Occipital lobe (tissue), 3 donors: ENCODE measurements at places on chromosomes 6 and 20. TPM values are rescaled to one million over a fixed set of nuclear protein-coding genes. Genes with fewer than 3 reads are reported as not detected.

The LST1 gene
- total RNA-seq = 0.94 TPM

GRCh38 chr6:56343295-56343694 lies 95.9 kb upstream of the COL21A1 start:
- no peak for DNase-seq

- DNase-seq = no peak
Observed at GRCh38 chr6:71496018-71496721, 207.6 kb downstream of the OGFRL1 start.

DNA sequence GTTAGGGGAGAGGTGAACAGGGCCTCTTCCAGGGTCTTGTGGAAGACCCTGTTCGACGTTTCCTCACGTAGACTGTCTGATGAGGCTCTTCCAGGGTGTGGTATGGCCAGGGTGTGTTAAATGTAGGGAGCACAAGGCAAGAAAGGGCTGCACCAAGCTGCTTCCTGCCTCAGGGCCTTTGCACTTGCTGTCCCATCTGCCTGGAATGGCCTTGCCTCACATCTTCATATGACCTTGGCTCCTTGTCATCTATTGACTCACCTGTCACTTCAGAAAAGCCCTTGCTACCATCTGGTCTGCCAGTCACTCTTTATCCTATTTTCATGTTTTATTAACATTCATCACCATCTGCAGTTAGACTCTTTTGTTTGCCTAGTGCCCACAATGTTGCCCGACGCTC lies 31.0 kb downstream of the E2F3 start:
- DNase-seq = no peak

- no peak for DNase-seq
Observed at GRCh38 chr20:59636766-59637370, 32.5 kb downstream of the PHACTR3 start.

DNA sequence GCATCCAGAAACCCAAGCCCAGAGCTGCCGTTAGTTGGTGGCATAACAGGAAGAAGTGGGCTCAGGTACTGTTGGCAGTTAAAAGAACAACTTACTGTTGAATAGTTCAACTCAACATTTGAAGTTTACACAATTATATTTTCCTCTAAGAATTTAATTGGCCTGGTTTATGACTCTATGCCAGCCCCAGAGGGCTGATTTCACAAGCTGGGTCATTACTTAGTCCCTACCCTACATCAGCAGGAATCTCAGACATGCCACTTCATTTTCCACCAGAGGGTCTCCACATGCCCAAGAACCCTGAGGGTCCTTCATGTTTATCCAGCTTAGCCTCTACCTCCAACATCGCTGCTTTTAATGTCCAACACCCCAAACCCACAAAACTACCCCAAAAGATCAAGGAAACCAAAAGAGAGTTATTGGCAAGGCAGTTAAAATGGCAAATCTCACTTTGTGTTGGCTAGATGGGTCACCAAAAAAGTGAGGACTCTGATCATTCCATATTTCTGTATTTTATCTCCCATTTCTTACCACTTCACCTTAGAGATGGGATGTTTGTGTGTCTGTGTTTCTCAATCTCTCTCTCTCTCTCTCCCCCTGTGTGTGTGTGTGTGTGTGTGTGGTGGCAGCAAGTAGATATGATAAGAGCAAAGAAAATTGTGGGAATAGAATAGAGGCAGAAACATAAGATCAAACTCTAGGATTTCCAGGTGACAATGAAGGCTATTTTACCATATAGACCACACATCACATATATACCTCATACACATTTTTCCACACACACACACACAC lies 112.5 kb upstream of the TBX18 start:
- no peak for DNase-seq

The HCRTR2 gene
- 14.3 TPM for total RNA-seq

GRCh38 chr6:116411284-116411623 lies 40.5 kb downstream of the DSE start:
- no peak for DNase-seq

DNA sequence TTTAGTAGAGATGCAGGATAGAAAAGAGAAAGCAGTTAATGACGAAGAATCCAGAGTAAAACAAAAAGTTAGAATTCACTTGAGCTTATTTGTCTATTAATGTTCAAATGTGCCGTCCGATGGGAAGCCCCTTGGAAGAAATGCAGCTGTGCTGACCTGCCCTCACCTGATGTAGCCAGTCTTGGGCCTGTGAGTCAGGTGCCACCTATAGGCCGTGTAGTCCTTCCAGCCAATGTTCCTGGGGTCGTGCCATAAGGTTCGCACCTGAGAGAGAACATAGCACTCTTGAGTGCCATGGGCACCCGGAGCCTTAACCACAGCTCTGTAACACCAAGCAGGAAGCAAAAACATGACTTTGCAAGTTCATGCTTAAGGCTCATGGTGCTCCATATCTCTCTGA lies 32.4 kb downstream of the THBS2 start:
- DNase-seq = no peak

The ATP9A gene
- 260 TPM for total RNA-seq

- DNase-seq = no peak
Observed at GRCh38 chr6:100202417-100203194, 208.6 kb upstream of the MCHR2 start.

DNA sequence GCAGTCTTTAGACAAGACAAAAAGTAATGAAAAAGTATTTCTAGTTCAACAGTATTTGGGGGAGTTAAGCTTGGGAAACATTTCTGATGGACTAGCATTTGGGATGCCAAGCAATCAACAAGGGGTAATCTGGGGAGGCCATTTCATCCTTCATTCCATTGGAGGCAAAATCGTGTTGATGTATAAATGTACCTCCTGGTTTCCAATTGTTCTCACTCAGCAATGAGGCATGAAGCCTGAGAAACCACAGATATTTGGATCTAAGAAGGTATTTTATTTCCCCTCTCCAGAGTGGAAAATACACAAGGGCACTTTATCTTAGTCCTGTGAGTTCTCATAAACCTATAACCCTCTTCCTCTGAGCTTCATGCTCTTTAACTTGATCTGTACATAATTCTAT lies 68.2 kb downstream of the TBX18 start:
- no peak for DNase-seq

- DNase-seq = no peak
Observed at GRCh38 chr6:9409126-9409525, 973.8 kb upstream of the SLC35B3 start.

DNA sequence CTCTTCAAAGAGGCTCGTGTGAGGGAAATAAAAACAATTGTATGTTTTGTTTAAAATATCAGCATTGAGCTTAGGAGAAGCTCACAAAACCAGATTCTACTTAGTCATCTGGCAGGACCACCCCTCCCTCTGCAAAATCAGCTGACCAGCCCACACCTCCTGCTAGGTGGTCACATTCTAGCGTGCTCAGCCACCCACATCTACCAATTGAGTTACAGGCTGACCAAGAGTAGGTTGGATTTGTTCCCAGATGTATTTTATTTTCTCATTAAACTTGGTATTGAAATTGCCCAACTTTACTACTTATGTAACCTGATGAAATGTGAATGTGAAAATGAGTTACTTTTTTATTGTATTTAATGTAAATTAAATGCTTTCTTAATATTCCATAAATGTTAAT lies 56.2 kb downstream of the SLC22A2 start:
- no peak for DNase-seq

The EYS gene
- 0.78 TPM for total RNA-seq

The DTNBP1 gene
- total RNA-seq = 5.9 TPM

- peak; percentile 95 for DNase-seq
Observed at GRCh38 chr6:42890311-42891198, 11.1 kb downstream of the RPL7L1 start.

The SNAP91 gene
- total RNA-seq = 106 TPM

DNA sequence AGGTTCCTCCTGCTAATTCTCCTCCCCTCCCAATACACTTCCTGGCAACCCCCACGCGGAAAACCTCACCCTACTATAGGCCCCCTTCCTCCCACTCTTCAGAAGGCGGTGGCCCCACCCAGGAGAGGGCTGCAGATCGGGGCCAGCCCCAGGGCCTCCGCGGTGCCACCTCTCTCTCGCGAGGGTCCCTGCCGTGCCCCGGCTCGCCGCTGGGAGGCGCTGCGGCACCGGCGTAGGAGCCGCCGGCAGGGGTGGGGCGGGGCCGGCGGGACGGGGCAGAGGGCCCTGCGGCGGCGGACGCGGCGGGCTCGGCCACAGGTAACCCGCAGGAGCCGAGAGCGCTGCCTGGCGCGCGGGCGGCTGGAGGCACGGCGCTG lies at the start of gene ANKRD6:
ANKRD6 (plus strand) TSS at position 278 of the 377 bp plus-strand sequence. CDS start 133,825 bp downstream, outside the sequence.
- peak; percentile 9 for DNase-seq

DNA sequence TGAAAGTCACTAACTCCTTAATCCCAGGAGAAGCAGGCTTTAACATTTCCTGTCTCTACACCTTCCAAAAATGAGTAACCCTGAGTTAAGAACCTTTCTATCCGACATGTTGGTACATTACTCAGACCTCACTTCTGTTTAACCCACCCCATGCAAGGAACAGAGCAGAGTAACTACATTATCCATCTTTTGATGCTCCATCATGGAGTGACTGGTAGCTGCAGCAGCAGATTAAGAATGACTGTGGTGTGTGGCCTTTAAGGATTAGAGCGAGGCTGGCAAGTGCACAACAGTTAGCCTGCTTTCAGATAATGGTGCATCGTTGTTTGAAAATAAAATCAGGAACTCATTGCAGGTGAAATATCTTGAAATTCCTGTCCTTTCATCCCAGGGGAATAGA lies 2.0 kb downstream of the TRAF3IP2 start:
- DNase-seq = no peak

The AIF1 gene
- 4.1 TPM for total RNA-seq

DNA sequence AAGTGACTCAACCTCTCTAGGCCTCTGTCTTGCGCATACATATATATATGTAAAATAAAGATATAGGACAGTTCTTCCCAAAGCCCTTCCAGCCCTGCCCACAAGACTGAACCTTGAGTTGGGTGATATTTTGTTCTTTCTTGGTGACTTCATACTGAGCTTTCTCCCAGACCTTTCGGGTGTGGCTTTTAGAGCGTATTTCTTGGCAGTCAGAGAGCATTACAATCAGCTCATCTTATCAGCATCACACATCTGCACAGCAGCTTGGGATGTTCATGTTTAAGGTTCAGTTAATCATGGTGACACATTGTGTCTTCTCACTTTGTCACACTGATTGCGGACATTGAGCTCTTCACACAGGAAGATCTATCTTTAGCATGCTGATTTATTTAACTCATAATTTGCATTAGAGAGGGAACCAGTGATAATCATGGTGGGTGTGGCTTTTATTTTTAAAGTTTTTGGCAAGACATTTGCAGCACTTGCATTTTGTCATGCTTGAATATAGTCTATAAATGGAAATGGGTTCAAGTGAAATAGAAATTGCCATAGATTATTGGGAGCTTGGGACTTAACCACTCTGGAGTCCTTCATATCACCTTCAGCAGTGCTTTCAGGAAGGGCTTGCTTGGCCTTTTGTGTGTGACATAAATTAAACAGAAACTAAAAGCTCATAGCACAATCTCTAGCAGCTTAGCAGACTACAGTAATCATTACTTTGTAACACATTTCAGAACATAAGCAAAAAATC lies 8.3 kb downstream of the KIF3B start:
- peak; percentile 8 for DNase-seq

DNA sequence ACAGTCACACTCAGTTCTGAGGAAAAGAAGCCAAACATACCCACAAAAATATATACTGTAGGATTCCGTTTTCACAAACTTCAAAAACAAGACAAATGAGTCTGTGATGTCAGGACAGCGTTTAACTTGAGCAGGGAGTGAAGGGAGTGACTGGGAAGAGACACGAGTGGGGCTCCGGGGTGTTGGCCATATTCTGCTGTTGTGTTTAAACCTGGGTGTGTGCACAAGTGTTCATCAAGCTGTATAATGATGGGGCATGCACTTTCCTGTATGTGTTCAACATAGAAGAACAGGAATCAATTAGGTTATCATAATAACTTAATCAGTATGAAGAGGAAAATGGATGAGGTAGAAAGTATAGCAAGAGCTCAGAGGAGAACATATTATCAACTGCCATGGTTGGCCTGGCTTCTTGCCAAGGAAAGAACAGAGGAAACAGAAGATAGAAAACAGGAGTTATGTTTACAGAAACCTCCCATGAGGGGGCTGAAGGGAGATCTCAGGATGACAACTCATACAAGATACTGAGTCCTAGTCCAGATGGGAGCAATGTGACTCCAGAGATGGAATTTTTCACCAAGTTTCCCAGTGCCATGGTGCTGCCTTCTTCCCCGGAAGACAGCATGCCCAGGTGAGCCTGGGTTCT lies 15.1 kb upstream of the AFDN start:
- DNase-seq = no peak

The NRSN1 gene
- total RNA-seq = 27.9 TPM

DNA sequence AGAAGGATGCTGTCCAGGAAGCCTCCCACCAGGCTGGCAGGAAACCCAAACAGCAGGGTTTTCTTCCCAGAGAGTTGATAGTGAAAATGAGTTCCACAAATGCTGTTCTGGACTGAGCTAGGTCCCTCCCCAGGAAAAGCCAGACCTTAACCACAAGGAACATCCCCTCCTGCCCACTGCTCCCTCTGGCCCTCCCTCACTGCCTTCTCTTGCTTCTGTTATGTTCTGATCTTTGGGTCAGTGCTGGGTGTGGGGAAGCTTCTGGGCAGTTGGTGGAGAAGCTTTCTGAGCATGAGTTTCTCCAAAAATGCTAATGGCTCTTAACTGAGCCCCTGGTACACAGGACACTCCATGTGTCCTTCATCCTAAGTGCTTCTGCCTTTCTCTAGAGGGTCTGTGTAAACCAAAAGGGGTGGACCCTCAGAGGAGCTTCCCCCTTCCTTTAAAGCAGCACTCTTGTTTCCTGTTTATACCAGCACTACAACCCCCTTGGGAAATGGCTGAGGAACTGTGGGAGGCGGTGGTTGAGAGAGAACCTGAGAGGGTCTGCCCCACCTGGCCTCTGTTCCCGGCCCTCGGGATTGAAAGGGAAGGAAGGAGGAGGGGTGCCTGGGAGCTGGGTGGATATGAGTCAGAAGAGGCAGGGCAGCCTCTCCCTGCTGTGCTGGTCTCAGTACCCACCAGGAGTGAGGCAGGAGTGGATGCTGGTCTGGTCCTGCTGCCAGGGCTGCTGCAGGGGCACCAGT lies 42.0 kb downstream of the CDS2 start:
- no peak for DNase-seq

- no peak for DNase-seq
Observed at GRCh38 chr6:110654096-110654820, 161.0 kb downstream of the CDK19 start.
